ENCODE measurements at places on chromosomes 6 and 20.

DNA sequence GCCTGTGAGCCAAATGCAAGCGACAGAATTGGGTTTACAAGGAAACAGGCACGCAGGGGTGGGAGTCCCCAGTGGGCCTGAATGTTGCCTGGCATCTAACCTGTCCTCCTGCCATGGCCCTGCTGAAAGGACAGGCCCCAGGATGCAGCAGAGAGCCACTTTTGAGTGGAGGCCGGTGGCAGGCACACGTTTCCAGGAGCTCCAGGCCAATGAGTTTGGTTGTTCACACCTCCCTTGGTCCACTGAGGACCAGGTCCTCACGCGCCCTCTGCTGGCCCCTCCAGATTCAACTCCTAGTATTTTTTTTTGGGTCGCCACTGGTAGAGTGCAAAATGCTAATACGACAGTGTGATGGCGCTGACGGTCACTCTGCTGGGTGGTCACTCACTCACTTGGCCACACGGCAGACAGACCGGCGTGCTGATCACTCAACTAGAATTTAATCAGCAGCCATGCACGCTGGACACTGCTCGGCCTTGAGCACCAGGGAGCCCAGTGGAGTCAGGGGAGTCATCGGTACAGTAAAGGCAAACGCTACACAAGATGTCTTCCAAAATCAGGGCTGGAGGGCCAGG lies 81.7 kb upstream of the NFATC2 start:
- DNase-seq = peak; percentile 87

GRCh38 chr6:33903579-33903978 lies 99.8 kb upstream of the MLN start:
- DNase-seq = no peak

- DNase-seq = no peak
Measured at GRCh38 chr6:72776456-72776855, 154.6 kb downstream of the KCNQ5 start.

DNA sequence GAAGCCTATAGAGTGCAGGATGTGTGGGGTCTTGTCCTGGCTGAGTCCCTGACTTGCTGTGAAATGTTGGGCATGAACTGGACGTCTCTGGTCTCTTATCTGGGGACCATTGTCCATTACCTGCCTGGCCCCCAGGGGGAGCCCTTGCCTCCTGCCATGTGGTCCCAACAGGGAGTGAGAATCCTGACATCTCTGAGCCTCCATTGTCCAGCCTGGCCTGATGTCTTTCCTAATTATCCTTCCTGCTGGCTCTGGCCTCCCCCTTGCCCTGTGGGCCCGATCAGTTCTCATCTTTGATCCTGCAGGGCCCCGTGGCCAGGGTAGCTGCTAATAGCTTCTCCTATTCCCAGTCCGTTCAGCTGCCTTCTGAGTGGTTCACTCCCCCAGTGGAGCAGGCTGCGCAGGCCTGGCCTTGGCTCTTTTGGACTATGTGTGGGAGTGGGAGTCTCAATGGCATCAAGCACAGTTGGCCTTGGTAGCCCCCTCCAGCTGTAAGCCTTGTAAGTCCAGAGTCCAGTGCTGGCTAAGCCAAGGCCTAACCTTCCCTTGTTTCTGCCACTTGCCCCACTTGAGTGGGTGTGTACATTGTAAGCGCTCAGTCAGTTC lies 77.9 kb upstream of the RALY start:
- DNase-seq = peak; percentile 46

GRCh38 chr20:8721098-8721497 lies 347.8 kb upstream of the PLCB4 start:
- no peak for DNase-seq
